ENCODE measurements at places on chromosomes 12 and 14.

DNA sequence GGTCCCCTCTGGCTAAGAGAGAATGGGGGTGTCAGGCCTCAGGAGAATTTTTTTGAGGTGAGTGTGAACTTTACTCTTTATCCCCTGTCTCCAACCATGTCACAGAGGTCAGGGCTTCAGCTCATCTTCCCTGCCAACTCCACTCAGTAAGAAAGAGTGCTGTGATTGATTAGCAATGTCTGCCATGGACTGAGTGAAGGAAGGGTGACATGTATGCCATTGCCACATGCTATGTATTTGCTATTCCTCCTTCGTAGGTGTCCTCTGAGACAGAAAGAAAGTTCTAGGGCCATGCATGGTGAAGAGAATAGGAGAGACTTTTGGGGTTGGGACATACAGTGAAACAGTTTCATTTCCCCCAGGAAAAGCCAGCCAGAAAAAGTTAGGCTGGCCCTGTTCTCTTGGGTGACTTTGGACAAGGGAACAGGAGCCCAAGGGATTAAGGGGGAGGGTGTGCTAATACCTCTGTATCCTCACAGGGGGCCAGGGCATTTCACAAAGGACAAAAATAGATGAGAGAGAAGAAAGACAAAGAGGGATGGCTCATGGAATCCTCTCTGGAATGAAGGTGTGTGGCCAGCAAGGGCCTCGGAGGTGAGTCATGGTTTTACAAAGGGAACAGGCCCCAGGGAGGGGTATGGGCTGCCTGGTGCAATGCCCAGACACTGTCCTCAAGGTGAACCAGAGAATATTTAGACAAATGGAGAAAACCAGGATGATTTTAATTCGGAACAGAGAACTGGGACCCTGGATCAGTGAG is 13.9 kb upstream of the MYL2 start:
- no peak for DNase-seq

DNA sequence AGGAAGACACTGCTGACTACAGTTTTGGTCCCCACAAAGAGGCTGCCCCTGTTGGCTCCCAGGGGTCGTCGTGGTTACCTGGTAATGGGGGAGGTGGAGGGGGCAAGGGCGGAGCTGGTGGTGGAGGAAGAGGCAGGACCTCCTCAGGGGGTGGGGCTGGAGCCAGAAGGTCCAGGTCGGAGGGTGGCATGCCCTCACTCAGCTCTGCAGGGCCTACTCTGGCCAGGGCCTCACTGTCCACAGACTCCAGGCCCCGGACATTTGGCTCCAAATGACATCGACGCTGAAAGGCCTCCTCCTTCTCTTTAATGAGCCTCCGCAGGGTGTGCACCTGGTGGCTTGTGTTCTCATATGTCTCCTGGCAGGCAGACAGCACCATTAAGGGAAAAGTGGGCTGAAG is 28.5 kb downstream of the PRPF40B start:
- DNase-seq, result no peak

DNA sequence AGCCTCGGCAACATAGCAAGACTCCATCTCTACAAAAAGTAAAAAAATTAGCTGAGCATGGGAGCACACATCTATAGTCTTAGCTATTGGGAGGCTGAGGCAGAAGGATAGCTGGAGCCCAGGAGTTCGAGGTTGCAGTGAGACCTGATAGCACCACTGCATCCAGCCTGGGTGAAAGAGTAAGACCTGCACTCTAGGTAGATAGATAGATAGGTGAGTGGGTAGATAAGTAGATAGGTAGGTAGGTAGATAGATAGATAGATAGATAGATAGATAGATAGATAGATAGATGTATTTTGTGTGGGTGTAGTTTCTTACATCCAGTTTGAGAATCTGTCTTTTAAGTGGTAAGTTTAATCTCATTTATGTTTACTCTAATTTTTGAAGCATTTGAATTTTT is 72.8 kb downstream of the IFT81 start:
- no peak for DNase-seq

GRCh38 chr14:104149617-104150135 is 11.3 kb downstream of the KIF26A start:
- no peak for DNase-seq

GRCh38 chr14:55771242-55771981 is 191.4 kb downstream of the KTN1 start:
- no peak for DNase-seq

- DNase-seq, result no peak
These were observed 48.9 kb downstream of the TRAF3 start for GRCh38 chr14:102826161-102826560.

DNA sequence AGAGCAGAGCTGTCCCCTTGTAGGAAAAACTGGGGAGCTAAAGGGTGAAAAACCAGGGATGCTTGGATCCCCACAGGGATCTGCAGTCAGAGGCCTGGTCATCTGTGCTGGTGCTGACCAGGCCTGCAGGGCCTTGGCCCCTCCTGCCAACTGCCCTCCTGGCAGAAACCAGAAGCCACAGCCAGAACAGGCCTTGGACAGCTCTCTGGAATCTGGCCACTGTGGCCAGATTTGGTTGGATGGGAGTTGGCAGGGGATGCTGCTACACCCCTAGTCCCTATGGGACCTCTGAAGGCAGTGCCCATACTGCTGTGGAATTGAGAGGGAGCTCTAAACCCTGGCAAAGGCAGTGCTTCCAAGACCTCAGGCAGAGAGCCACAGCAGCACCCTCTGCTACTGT is 9.2 kb upstream of the GPX2 start:
- no peak for DNase-seq

DNA sequence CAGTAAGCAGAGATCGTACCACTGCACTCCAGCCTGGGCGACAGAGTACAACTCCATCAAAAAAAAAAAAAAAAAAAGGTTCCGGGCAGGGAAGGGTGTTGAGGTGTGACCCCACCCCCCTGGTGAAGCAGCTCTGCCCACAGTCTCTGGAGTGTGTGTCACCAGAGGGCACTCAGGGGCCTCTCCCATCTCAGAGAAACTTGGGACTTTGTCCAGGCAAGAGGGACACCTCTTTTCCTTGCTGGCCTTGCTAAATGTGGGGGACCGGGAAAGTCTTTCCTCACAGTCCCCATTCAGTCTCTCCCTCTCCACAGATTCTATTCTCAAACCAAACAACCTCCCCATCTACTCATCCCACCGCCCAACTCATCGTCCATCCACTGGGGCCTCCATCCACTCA is 43.6 kb downstream of the RFLNA start:
- no peak for DNase-seq

DNA sequence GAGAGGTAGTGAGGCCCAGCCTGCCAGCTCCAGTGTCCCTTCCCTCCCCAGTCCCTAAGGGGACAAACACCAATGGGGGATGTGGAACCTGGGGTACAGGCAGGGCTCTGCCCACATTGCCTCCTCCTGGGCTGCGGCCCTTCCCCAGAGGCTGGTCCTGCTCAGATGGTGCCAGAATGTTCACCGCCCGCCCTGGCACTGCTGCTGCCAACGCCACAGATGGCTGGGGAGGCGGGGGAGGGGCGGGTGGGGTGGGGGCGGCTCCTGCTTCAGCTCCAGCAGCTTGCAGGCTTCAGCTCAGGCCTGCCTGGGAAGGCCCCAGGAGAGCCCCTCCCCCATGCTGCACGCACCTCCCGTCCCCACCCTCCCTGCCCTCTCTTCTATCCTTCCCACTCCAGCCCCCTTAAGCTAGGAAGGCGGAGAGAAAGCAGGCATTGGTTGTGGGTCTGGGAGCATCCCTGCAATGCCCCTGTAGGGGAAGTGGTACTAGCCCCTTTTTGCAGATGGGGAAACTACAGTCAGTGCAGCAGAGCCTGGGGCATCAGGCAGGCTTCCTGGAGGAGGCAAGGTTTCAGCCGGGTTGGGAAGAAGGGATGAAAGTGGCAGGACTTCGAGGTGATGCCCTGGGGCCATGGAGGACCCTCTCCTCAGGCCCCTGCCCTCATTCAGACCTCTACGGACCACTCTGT is 2.0 kb upstream of the BEGAIN start:
- DNase-seq, result no peak

- peak; percentile 22 for DNase-seq
These were observed 172.5 kb upstream of the FOXN3 start for GRCh38 chr14:89589400-89590118.

- DNase-seq, result no peak
These were observed 25.1 kb upstream of the CDK17 start for GRCh38 chr12:96425321-96425720.

- DNase-seq, result no peak
These were observed 2.3 kb downstream of the SERPINA5 start for GRCh38 chr14:94583557-94583956.

DNA sequence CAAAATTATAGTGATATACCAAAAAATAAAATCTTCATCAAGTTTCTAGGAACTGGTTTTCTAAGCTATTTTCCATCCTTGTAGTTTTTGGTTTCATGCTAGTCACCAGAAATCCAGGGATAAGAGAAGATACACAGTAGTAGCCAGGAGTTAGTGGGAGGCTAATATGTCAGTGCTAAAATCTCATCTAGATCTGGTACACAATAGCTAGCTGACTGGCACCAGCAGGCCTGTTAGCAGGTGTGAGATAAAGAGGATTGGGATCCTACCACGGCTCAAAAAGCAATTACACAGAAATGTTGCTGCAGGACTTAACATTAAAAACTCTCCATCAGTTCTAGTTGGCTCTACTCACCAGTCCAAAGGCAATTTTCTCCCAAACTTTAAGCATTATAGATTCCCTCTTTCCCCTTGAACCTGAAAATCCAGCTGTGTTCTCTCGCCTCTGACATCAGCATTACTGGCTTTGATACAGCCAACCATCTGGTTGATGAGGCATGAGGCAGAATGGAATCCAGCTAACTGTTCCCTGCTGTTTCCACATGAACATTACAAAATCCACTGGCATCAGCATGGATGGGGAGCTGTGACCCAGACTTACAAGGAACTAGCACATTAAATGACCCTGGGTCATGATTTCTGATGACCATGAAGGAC is 41.8 kb upstream of the CCDC196 start:
- DNase-seq, result no peak

GRCh38 chr14:73719791-73720190 is 5.6 kb upstream of the PNMA1 start:
- no peak for DNase-seq

DNA sequence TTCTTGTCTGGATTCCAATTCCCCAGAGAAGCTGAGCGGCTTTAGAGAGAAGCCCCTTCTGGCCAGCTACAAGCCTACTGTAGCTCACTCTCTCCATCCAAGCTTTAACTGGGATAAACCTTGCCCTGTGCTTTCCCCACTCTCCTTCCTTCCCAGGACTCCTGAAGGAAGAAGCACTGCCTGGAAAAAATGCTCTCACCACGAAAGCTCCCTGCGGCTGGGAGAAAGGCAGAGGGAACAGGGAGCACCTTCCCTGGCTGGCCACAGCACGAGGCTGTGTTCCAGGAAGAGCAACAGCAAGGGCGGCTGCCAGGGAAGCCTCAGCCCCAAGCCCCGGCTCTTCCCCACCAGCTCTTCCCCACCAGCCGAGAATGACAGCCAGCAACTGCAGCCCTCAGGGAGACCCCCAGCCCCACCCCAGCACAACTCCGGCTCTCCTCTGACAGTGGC is 40.8 kb upstream of the PNMA1 start:
- no peak for DNase-seq

Data from CD4-positive, alpha-beta T cell treated with Interleukin-4 for 1 hour (primary cell).